ENCODE measurements at places on chromosomes 4 and X.

DNA sequence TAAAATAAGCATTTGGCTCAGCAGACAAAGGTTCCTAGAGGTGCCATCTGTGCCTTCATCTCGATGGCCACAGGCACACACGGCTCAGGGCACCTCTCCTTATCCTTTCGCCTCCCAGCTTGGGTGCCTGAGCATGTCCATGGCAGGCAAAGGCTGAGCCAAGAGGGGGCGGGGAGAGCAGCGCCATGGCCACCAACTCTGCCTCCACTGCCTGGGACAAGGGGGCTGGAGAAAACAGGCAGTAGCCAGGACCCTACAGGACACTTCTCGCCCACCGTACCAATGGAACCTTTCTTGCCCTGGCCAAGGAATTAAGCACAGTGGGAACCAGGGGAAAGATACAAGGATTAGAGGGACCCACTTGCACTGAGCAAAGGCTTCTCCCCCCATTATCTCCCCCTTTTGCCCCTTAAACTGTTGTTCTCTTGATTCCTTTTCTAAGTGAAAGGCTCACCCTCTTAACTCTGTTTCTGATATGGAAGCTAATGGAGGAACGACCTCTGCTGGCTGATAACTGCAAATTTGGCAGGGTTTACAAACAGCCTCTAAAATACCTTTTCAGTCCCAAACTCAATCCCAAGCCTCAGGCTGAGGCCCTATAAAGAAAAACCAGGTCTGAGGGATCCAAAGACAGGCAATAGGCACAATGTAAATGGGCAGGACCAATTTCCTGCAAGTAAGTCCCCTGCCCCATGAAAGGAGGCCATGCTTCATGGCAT lies 335.2 kb downstream of the ADAM29 start:
- DNase-seq, result peak; percentile 4

DNA sequence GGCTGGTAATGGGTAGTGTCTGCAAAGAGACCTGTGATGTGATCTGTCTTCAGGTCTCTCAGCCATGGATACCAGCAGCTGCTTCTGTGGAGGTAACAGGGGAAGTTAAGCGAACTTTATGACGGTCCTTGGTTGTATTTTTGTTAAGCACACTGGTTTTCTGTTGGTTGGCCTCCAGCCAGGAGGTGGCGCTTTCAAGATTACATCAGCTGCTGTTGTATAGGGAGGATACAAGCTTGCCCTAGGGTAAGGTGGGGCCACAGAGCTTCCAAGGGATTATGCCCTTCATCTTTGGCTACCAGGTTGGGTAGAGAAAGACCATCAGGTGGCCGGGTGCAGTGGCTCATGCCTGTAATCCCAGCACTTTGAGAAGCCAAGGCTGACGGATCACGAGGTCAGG lies 834.2 kb upstream of the GALNTL6 start:
- peak; percentile 39 for DNase-seq

GRCh38 chr4:36215627-36216026 lies 28.7 kb downstream of the ARAP2 start:
- DNase-seq, result no peak

DNA sequence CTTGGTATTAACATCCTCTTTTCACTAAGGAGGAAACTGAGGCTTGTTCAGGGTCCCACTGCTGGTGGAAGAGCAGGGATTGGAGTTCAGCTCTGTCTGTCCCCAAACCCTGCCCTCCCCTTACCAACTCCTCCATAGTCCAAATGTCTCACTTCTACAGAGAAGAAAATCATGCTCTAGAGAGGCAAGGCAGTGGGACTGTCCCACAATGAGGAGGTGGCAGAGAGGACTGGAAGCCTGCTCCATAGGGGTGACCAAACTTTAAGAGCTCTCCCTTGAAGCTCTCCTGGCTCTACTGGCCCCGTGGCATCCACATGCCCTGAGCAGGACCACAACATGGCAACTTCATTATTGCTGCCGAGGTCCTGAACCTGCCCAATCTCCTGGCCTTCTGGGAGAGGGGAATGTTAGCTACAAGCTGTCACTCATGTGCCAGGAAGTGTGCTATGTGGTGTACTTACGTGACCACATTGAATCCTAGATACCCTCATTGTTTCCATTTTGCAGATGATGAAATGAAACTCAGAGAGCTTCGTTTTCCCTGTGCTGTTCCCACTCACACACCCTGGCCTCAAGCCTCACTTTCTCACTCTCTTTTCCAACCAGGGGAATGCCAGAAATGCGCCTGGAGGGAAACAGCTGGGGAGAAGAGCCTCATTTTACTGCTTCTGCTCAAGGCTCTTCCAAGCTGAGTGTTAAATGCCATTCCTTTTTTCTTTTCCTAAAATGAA lies 71.5 kb downstream of the ANAPC4 start:
- no peak for DNase-seq

- no peak for DNase-seq
Observed at GRCh38 chrX:3160756-3161155, 119.5 kb downstream of the ARSF start.

- DNase-seq, result no peak
Observed at GRCh38 chr4:41260116-41260733, 3.5 kb downstream of the UCHL1 start.

- no peak for DNase-seq
Observed at GRCh38 chr4:3044870-3045819, 29.2 kb downstream of the HTT-AS start.
